Stimulated activated memory B cell treated with anti-CD40 and anti-IgM and Interleukin-4, amounts not matched to agents 10 μg/mL and 1 μg/mL and 100 μg/mL, for 72 hours (primary cell): ENCODE measurements at places on chromosomes 16 and 17.

GRCh38 chr17:2736956-2737355 is 12.5 kb downstream of the CCDC92B start:
- ATAC-seq, result no peak

DNA sequence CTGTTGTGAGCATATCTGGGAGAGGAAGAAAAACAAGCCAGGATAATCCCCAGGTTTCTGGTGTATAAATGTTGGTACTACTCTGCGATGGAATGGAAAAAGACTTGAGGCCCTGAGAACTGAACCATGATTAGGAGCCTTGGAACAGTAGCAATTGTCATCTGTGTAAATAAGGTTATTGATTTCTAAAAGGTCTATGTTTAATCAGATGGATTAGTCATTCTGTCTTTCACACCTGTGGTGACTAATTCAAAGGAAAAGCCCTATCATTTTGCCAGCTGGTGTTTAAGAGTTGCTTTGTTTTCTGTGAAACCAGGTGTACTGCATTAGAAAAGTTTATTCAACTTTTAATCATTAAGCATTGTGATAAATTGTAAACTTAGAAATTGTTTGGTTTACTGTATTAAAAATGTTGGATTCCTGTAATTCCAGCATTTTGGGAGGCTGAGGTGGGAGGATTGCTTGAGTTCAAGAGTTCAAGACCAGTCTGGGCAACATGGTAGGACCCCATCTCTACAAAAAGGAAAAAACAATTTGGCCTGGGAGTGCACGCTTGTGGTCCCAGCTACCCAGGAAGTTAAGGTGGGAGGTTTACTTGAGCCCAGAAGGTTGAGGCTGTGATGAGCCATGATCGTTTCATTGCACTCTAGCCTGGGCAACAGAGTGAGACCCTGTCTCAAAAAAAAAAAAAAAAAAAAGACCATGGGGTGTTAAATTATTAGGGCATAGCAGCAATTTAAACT is 29.0 kb upstream of the KPNB1 start:
- no peak for ATAC-seq

DNA sequence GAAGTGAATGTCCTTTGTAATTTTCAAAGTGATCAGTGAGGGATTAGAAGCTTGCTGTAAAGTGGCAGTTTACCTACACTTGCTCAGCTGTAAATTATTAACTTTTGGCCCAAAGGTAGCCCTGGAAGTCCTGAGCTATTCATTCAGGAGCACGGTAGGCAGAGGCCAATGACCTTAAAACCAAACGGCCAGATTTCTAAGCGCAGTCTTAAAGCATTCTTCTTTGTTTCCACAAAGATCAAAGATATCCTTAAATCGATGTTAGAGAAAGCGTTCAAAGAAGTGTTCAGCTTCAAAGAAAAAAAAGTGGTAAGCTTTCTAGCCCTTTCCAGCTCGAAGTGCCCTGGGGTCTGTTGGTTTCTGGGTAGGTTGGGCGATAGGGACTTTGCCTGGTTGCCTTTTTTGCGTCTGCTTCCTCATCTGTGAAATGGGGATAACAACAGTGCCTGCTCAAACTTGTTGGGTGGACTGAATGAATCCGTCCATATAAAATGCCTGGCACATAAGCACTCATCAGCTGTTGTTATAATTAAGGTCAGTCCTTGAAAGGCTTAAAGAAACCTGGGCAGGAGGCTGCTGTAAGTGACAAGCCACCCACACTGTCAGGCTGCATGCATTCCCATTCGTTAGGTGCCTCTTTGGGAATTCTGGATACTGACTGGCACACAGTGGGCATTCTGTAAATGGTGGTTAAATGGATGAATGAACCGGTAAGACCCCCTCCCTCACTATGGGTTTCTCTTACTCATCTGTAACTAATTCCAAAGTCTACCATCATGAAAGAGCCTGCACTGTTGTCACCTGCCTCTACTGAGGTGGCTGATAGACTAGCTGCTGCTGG is 113.2 kb downstream of the PRKCA start:
- no peak for ATAC-seq

DNA sequence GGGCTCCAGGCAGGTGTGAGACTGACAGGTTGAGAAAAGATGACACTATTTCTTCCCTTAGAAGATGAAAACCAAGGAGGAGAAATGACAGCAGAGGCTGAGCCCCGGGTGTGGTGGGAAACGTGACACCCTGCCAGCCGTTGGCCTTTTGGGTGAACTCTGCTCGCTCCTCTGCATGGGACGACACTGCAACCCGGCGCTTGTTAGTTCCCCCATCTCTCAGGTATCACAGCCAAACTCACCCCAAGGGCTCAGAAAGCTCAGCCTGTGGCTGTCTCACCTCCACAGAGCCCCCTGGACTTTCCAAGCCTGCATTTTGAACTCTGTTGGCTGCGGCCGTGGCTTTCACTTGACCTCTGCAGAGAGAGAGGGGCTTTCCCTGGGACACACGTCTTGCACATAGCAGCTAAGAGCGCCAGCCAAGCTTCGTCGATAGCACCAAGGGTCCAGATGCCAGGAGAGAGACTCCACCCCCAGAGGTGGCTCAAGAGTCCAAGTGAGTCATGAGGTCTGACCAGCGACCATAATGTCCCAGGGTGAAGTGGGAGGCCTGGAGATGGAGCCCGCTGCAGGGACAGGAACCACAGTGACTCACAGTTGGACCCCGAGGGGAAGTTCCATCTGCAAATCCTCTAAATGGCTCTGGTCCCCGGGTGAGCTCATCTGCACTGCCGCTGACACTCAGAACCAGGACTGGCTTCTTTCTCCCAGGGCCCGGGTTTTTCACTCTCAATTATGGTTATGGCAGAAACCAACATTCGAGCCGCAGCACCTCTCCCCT is 301.9 kb downstream of the SOX9 start:
- ATAC-seq, result peak; percentile 72

DNA sequence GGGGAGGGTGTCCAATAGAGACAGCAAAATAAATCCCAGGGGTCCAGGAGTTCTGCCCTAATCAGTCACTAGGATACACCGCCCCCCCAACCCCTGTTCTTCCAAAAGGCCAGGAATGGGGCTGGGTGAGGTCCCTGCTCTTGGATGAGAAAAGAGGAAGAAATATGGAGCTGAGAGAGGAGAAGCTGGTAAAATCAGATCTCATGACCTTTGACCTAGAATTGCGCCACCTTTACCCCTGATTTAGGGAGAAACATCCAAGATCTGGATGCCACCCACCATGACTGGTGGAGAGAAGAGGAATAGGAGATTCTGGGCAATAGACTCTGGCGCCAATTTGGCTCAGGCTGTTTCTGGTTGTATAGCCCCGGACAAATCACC is 707 bp upstream of the CACNB1 start:
- ATAC-seq, result no peak
